ENCODE measurements at places on chromosomes 7 and 10.

DNA sequence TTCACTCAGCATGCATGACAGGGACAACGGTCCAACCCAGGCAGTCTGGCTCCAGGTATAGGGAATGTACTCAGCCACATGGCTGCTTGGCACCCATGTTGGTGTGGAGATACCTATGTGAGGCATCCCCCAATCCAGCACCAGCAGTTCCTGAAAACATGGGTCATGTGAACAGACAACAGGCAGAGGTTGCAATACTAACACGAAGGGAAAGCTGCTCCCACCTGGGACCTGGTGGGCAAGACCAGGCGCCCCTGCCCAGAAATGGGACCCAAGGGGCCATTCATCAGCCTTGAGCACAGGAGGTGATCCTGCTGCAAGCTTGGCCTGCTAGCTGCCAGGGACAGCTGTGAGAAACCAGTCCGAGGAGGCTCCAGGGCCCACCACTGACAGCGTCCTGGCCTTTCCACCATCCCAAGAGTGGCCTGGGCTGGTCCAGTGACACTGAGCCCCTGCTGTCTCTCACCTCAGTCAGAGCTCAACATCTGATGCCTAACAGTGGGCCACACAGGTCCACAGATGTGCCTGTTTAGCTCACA, 142.3 kb downstream of the ARHGAP22 start:
- DNase-seq: no peak

GRCh38 chr10:127937069-127937468, 30.2 kb downstream of the PTPRE start:
- no peak for DNase-seq

GRCh38 chr10:11684717-11685645, 57.2 kb upstream of the ECHDC3 start:
- DNase-seq: peak; percentile 93

DNA sequence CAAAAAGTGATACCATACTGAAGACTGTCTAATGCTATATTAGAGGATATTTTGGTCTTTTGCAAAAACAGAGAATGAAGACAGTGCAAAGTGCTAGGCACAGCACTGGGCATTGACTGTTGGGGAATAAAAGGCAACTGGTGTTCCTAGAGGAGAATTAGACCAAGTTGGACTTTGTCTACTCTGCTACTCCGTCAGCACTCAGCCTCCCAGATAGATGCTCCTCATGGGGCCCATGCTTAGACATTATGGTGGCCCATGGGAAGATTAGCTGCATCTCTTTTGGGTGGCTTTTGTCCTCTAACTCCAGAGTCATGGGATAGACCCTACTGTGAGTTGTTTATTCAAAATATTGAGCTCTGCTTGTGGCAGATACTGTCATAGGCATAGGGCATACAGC, 113.5 kb downstream of the RBM20 start:
- no peak for DNase-seq

- DNase-seq: no peak
These were observed 121.4 kb downstream of the TCF7L2 start for GRCh38 chr10:113071446-113071845.

- peak; percentile 57 for DNase-seq
These were observed 868 bp downstream of the TIAL1 start for GRCh38 chr10:119595676-119596515.

- DNase-seq: no peak
These were observed 50.6 kb upstream of the RET start for GRCh38 chr10:43026039-43026973.

DNA sequence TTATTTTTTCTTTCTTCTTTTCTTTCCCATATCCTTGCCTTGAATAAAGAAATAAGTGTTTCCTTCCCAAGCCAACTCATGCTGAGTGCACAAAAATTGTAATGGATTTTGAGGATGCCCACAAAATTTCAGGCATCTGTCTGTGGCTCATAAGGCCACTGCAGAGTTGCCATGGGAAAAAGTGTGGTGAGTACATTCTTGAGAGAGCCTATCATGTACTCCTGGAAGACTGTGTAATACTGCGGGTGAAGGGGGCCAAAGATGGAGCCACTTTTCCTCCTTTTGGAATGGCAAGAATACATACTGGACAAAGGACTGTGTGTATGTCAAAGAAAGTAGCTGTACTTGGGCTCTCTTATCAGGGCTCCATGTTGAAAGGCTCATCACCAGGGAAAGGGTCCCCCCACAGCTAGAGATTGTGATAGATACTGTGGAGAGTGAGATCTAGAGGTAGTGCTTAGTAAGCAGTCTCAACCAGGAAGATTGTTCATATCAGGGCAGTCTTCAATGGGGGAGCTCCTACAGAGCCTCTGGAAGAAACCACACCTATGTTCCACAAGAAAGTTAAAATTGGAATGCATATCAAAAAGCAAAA, 341.6 kb upstream of the KCND2 start:
- DNase-seq: no peak

DNA sequence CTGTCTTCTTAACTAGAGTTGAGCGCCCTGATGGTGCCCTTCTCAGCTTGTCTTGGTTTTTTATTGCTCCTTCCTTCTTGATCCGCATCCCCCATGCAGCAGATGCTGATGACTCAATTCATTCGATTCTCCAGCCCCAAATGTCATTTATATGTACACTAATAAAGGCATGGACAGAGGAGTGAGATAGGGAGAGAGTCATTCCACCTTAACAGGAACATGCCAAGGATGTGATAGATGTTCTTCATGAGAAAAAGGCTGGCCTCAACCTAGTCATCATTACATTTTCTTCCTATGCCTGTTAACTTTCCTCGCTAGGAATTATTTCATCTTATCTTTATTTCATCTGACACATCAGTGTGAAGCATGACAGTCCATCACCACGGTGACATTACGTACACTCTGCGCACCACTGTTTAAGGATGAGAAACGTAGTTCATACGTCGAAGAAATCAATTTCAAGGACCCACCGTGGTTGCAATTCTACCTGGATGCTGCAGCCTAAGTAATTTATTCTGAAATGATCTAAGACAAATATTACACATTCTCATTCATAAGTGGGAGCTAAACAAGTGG, 150.3 kb upstream of the FAM171A1 start:
- DNase-seq: no peak

GRCh38 chr7:41183741-41184140, 519.1 kb downstream of the INHBA start:
- no peak for DNase-seq

DNA sequence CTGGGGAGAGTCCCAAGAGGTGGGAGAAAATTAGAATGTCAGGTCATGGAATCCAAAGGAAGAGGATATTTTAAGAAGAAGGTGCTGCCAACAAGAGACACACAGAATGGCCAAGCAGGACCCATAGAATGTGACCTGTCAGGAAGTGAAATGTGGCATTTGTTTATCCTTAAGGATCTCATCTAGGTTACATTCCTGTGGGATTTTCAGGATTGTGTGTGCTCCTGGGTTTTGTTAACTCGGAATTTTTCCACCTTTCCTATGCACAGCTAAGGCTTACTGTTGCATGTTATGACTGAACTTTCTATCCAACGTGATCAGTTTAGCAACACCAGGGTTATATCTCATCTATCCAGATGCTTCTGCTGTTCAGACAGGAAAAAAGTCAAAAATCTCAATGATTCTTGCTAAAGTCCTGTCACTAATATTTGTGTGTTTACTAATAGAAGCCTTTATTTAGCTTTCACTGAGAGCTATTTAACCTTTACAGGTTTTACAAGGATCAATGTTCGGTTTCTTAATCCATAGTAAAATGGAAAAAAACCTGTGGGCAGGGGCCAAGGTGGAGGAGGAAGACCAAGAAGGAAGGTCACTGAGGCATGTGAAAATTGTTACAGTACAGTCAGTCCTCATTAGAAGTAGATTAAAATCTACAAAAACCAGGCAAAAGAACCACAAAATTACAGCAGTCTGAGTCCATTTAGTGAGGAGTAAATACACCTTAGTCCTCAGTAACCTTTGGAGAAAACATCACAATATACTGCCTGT, 437.8 kb upstream of the NPVF start:
- no peak for DNase-seq

DNA sequence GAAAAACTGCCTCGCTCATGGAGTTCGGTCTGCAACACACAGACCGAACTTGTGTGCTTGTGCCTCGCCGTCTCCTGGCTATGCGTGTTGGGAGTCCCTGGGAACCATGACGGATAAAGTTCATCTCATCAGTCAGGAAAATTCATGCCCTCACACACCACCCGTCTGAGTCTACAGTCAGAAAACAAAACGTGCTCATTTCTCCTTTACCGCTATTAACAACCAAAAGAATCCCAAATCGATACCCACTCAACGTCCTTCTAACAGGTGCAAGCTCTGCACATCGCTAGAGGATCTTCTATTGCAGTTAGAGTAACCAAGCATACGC, 13.6 kb downstream of the CNPY1 start:
- no peak for DNase-seq

- DNase-seq: no peak
These were observed 7.3 kb upstream of the SGMS1 start for GRCh38 chr10:50631052-50631451.

DNA sequence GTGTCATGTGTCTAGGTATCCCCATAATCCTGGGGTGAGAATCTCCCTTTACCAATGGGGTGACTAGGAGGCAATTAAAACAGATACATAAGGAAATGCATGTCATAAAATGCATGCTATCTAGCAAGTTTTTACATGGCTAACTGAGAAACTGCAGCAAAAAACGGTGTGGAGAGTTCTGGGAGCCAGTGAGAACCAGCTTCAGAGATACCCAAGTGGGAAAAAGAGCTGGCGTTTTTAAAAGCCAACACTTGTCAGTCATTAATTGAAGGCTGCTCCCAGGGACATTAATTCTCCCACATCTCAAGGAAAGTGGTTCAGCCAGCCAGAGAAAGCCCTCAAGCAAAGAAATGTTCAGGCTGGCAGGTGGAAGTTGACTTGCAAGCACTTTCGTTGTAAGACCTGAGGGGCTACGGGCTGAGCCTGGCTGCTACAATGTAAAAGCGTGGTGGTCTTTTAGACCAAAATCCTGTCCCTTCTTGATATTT, 28.1 kb downstream of the ST8SIA6 start:
- DNase-seq: no peak

DNA sequence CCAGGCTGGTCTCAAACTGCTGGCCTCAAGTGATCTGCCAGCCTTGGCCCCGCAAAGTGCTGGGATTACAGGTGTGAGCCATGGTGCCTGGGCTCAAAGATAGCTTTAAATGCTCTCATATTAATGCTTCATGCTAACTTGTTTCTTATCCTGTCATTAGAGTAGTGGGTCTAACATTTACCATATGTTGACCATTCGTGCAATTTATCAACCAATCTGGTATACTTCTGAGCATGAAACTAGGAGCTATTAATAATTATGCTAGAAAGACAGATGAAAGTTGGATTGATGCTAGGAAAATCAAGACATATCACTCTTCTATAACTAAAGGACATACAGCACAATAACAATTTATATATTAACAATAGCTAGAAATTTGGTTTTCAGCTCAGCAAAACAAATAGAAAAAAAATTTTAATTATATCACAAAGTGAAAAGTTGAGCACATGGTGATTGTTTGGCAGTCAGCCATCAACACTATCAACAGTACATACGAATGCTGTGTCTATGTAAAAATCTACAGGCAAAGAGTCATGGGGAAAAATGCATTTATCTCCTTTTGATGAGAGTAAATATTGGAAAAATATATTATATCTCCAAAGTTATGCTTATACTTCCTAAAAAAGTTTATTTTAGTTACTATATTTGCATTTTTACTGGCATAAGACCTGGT, 112.1 kb upstream of the ABCB5 start:
- no peak for DNase-seq

DNA sequence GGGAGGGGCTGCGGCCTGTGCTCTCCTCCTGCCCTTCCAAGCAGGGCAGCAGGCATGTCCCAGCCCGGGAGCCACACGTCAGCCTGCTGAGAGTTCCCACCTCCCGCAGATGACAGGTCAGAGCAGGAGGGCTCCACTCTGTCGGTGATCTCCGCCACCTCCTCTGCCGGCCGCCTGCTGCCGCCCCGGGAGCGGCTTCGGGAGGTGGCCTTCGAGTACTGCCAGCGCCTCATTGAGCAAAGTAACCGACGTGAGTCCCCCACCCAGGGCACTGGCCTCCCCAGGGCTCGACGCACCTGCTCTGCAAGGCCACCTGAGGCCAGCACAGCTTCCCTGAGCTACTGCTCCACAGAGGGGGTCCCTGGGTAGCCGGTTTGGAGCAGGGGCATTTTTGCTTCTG, 9.4 kb downstream of the AP5Z1 start:
- DNase-seq: no peak

- no peak for DNase-seq
These were observed 110.3 kb downstream of the VIPR2 start for GRCh38 chr7:159034394-159034793.

- DNase-seq: no peak
These were observed 2.2 kb downstream of the SFXN3 start for GRCh38 chr10:101033276-101033675.

- no peak for DNase-seq
These were observed 35.1 kb downstream of the KCND2 start for GRCh38 chr7:120307991-120308545.

DNA sequence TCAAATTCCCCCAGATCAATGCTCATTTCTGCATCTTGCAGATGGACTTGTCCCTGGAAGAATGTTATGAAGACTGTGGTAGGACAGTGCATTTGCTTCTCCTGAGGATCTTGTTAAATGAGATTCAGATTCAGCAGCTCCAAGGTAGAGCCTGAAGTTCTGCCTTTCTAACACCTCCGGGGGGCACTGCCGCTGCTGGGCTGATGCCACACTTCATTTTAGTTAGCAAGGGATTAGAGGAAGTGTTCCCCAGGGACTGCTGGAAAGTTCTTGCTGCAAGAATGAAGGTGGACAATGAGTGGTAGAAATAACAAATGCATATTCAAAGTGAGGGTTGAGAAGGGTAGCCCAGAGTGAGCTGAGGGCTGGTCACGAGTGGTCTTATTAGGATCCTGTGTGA, 434.3 kb upstream of the AKR1E2 start:
- DNase-seq: peak; percentile 54

DNA sequence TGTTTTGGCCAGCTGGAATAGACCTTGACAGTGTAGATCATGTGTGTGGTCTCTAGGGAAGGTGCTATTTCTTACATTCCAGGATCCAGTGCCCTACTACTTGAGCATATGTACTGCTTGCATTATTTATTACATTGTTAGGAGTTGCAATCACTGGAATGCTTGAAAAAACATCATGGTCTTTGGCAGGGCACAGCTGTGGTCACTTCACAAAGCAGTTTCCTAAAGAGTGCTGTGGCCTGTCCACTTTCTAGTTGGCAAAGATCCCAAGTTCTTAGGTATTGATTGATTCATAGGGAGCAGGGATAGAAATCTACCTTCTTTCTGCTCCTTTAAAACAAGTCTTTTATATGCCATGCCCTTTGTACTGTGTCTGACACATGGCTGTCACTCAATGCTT, 4.6 kb downstream of the C7orf25 start:
- DNase-seq: no peak

DNA sequence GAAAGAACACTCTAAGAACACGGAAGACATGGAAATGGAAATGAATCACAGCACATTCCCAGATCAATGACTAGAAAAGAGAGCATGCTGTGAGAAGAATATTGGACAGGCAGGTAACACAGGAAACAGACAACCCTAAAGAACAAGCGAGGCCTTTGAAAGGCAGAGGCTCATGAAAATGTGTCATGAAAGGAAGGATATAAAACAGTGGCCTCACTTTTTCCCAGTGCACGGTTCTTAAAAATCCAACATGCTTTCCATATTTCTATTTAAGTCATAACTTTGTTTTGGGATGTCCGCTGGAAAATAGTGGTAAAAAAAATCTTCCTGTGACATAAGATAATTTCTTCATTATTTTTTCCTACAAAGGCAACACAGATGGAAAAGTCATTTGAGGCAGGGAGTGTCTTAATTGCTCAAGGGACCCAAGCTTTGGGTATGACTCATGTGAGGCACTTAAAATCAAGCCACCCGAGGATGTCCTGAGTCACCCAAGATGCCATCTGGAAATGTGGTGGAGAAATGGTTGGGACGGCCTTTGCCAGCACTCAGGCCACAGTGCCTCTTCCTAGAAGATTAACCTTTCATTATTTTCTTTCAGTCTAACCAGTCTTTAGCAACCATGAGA, 17.0 kb downstream of the ITIH5 start:
- no peak for DNase-seq

Measured in ELR (cell line).